ENCODE measurements at places on chromosomes 1 and 21. TPM values are rescaled to one million over a fixed set of nuclear protein-coding genes. Genes with fewer than 3 reads are reported as not detected.

DNA sequence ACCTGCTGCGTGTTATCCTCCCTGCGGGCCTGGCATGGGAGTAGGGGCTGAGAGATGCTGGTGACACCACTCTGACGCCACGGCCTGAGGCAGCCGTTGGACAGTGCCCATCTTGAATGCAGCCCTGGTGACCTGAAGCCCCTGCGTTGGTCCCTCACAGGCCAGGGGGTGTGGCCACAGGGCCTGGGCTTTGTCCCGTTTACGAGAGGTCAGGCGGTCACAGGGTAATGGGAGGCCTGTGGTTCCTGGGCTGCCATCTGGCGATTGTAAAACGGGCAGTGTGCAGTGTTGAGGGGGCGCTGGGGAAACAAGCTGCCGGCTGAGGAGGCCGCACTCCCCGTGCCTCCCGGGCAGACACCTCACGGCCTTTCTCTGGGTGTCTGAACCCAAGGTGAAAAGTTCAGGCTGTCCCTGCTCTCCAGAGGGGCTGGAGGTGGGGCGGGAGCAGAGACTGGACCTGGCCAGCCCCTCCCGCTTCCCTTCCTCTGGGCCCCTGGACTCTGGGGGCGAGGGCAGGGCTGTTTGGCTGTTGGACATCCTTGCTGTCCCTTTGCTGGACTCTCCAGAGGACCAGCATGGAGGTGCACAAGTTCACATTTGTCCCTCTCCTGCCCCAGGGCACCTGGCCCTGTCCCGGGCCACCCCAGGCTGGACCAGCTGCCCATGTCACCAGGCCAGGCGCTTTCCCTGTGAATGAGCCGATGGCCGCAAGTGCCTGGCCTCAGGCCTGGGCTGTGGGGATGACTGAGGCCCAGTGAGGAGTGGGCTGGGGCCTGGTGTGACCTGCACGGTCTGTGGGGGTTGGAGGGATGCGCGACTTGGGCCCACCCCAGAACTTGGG is 42.4 kb downstream of the SKI start:
- DNase-seq: no peak

GRCh38 chr1:55694310-55694801 is 479.2 kb upstream of the USP24 start:
- no peak for DNase-seq

- no peak for DNase-seq
Observed at GRCh38 chr1:3924186-3924824, 24.2 kb upstream of the C1orf174 start.

- no peak for DNase-seq
Observed at GRCh38 chr1:248361121-248361715, at the start of gene OR2T4. TSS of gene OR2T4 (plus strand) at chr1:248361665. CDS start at chr1:248361665, 0 bp downstream.

DNA sequence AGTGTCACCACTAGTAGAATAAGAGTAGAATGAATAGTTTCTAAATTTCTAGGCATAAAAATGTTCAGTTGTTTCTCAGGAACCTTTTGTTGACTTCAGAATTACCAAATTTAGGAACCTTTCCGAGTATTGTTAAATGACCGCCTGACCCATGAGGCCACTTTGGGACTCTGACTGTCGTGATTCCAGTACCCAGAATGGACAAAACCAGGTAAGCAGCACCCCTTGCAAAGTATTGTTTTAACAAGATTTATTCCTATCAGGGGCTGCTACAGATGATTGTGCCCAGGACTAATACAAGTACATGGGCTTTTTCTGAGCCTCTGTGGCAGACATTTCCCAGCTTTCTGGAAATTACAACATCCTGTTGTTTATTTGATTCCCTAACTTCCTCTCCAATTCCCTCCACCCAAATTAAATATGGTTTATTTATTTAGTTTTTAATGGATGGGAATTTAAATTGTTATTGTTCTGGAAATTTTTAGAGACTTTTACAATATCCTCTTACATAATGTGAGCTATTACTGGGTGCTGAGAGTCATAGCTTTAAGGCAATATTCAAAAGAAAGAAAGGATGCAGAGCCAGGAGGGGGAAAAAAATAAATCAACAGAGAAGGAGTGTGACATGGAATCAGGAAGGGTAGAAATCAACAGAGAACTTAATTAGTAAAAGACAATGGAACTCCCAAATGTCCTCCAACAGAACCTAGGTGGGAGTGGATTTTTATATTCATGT is 37.4 kb upstream of the NTPCR start:
- no peak for DNase-seq

Gene AIM2
- 23.4 TPM for total RNA-seq

DNA sequence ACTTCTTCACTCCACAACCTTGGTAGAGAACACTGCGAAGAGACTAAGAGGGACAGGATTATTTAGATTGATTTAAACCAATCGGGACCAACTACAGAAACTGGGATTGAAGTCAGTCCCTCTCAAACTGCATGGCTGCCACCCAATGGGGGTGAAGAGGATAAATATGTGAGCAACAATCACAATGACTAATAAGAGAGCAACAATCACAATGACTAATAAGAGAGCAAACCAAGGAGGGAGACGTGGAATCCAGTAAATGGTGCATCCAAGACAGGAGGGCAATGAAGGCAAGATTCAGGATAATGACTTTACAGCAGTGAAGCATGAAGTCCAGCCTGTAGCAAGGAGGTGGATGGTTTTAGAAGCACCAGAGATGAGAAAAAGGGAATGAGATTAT is 322.8 kb downstream of the TTLL7 start:
- no peak for DNase-seq

DNA sequence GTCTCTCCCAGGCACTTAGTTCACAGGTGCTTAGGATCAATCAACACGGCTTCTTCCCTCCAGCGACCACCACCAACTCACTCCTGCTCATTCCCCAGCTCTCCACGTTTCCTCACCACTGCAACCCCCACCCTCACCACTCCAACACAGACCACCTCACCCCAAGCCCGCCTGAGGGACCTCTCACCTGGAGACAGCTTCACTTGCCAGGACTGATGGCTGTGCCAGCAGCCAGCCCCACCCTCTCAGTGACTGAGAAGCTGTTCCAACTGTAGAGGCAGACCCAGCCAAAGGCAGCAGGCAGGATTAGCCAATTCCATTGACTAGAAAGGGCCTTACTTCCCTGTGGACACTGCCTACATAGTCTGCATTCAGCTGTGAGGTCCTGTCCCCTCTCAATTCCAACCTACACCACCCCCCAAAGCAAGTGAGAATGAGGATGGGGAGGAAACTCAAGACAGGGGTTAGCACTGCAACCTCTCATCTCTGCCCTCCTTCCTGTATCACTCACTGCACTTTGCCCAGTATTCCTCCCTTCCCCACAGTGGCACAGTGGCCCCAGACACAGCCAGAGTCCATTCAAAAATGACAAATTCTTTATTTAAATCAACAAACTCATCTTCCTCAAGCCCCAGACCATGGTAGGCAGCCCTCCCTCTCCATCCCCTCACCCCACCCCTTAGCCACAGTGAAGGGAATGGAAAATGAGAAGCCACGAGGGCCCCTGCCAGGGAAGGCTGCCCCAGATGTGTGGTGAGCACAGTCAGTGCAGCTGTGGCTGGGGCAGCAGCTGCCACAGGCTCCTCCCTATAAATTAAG is 7.6 kb downstream of the TAGLN2 start:
- no peak for DNase-seq

DNA sequence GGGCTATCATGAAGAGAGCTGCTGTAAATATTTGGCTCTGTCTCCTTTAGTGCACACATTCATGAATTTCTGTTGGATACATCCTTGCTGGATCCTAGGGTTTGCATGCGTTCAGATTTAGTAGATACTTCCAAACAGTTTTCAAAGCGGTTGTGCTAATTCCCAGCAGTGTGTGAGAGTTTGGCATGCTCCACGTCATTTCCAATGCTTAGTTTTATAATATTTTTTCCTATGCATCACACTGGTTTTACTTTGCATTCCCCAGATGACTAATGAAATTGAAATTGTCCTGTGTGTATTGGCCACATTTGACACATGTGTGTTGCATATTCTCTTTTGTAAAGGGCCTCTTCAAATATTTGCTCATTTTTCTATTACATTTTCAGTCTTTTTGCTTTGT is 18.5 kb upstream of the AADACL3 start:
- DNase-seq: no peak

- no peak for DNase-seq
Observed at GRCh38 chr1:34631126-34631525, 123.7 kb upstream of the GJB5 start.

DNA sequence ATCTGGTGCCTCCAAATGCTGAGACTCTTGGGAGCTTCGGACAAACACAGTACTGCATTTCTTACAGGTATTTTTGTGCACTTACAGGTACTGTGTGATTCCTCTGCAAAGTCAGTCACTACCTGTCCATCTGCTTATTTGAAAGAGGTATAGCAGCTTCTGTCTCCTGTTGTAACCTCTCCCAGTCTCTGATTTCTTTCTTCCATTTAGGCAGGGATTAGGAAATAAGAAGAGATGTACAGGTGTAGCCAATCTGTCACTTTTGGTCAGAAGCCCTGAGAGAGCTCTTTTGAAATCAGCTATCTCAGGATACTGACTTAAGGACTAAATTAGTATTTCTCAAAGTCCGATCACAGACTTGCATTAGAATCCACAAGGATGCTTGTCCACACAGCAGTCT is 54.0 kb downstream of the AKT3 start:
- DNase-seq: no peak

- no peak for DNase-seq
Observed at GRCh38 chr1:165637427-165637826, 6.4 kb downstream of the MGST3 start.

DNA sequence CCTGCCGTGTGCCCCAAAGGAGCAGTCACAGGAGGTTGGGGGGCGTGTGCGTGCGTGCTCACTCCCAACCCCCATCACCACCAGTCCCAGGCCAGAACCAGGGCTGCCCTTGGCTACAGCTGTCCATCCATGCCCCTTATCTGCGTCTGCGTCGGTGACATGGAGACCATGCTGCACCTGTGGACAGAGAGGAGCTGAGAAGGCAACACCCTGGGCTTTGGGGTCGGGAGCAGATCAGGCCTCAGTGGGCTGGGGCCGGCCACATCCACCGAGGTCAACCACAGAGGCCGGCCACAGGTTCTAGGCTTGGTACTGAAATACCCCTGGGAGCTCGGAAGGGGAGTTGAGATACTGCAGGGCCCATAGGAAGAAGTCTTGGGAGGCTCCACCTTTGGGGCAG is 23.5 kb downstream of the COL6A1 start:
- no peak for DNase-seq

Gene PLEKHN1
- not detected for total RNA-seq
